Thyroid gland (tissue), 4 donors: ENCODE measurements at places on chromosomes 5 and 9. TPM values are rescaled to one million over a fixed set of nuclear protein-coding genes. Genes with fewer than 3 reads are reported as not detected.
A peak's percentile ranks its signal among the peaks of the same experiment; 100 is the strongest.

PDCD1LG2 gene
- 2.1 TPM for total RNA-seq

ZNF474 gene
- not detected for total RNA-seq

NUTM2F gene
- total RNA-seq: not detected

FOXI1 gene
- total RNA-seq: not detected

SMIM33 gene
- not detected for total RNA-seq

ENTPD2 gene
- total RNA-seq: not detected

POLR1E gene
- 14.8 TPM for total RNA-seq

PCDHAC1 gene
- total RNA-seq: 3.3 TPM

PCDHGA1 gene
- 1.1 TPM for total RNA-seq

SPRY4 gene
- 22.8 TPM for total RNA-seq

SEMA5A gene
- 3.0 TPM for total RNA-seq

DNA sequence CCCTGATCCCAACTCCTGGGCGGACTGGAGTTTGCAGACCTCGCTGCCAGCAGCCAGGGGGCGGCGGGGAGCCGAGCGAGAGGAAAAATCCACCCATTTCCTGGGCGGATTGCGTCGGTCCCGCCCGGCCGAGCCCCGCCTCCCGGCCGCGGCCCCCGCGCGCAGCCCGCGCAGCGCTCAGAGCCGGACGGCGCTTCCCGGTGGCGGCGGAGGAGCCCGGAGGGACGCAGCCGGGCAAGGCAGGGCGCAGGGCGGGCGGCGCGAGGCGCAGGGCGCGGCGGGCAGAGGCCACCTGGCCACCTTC, at the start of gene OLFM1:
OLFM1 (plus strand) TSS at position 180 of the 304 bp plus-strand sequence. CDS start 322 bp downstream, outside the sequence.
- H3K4me1 ChIP-seq: peaks cover 33% of the 10 kb centered on the region
- H3K27ac ChIP-seq: no peak within 1 kb of the TSS
- no peaks in the 10 kb centered on the region for H3K36me3 ChIP-seq
- H3K27me3 ChIP-seq: peaks cover 7% of the 10 kb centered on the region

GRCh38 chr5:8765886-8766285, 780.0 kb downstream of the SEMA5A start:
- no peak overlapping the region for H3K27ac ChIP-seq
- H3K4me3 ChIP-seq: no peak overlapping the region
- H3K36me3 ChIP-seq: no peaks in the 10 kb centered on the region
- DNase-seq: no peak
- H3K27me3 ChIP-seq: no peaks in the 10 kb centered on the region
- no peaks in the 10 kb centered on the region for H3K4me1 ChIP-seq

GRCh38 chr9:6923086-6923485, 165.3 kb downstream of the KDM4C start:
- no peaks in the 10 kb centered on the region for H3K36me3 ChIP-seq
- H3K4me1 ChIP-seq: no peaks in the 10 kb centered on the region
- DNase-seq: no peak
- H3K27me3 ChIP-seq: no peaks in the 10 kb centered on the region

GRCh38 chr9:23779220-23779619, 46.8 kb downstream of the ELAVL2 start:
- DNase-seq: no peak
- no peak overlapping the region for H3K27ac ChIP-seq
- H3K36me3 ChIP-seq: no peaks in the 10 kb centered on the region

DNA sequence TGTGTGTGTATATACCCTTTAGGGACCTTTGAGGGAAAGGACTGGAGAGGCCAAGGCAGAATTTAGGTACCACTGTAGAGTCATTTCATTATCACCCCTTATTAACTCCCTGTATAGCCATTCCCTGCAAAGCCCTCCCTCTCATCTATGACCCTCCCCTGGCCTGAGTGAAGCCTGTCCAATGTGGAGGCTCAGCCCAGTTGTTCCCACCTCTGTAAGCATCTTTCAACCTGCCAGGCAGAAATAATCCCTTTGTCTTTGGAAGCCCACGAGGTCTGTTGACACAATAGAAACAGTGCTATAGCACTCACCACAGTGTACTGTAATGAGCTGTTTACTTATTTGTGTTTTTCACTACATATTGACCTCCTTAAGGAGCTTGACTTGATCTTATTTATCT, 88.5 kb upstream of the SEMA6A start:
- H3K4me1 ChIP-seq: no peaks in the 10 kb centered on the region
- H3K27me3 ChIP-seq: no peaks in the 10 kb centered on the region
- no peak for DNase-seq
- H3K4me3 ChIP-seq: no peak overlapping the region

DNA sequence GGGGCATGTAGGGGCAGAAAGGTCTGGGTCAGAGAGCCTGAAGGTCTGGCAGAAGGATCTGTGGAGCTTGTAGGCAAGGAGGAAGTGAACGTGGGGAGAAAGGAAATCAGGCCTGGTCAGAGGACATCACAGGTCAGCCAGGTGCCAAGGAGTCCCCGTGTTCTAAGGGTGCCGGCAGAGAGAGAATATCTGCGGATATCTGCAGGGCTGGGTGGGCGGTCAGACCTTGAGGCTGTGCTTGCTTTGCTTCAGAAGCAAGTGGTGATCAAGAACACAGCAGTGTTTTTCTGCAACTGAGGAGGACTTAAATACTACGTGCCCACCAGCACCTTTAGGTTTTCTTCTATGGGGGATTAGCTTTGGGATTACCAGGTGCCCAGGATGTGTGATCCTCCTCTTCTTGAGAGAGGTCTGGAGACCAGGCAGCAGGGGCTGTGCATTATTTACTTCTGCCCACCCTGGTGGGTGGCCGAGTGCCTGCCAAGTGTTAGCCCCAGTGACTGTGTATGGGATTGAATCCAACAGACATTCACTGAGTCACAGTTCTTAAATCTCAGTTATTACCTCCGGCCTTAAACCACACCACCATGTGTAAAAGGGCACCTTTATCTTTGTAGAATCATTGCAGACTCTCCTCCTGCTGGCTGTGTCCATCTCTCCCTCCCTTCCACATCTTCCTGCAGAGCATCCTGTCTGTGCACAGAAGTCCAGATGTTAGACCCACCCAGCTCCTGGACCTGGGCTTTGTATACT, 12.5 kb upstream of the SHB start:
- H3K4me3 ChIP-seq: no peak overlapping the region
- H3K36me3 ChIP-seq: no peaks in the 10 kb centered on the region
- H3K4me1 ChIP-seq: no peaks in the 10 kb centered on the region
- H3K27me3 ChIP-seq: no peaks in the 10 kb centered on the region

- no peak overlapping the region for H3K4me3 ChIP-seq
- H3K27ac ChIP-seq: peak overlapping the region; percentile 24
- H3K4me1 ChIP-seq: peaks cover 26% of the 10 kb centered on the region
- H3K36me3 ChIP-seq: no peaks in the 10 kb centered on the region
Observed at GRCh38 chr9:36165826-36166167, 3.4 kb upstream of the CCIN start.

DNA sequence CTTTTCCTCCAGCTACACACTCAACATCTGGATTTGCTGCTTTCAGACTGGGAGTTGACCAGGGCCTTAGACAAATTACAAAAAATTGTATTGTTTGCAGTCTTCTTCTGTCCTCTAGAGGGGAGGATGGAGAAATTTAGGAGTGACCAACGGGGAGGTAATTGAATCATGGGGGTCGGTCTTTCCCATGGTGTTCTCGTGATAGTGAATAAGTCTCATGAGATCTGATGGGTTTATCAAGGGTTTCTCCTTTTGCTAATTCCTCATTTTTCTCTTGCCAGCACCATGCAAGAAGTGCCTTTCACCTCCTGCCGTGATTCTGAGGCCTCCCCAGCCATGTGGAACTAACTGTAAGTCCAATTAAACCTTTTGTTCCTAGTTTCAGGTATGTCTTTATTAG, 4.2 kb downstream of the IFNA8 start:
- no peak for DNase-seq
- H3K4me1 ChIP-seq: no peaks in the 10 kb centered on the region
- no peaks in the 10 kb centered on the region for H3K36me3 ChIP-seq
- no peaks in the 10 kb centered on the region for H3K27me3 ChIP-seq
- H3K4me3 ChIP-seq: no peak overlapping the region

DNA sequence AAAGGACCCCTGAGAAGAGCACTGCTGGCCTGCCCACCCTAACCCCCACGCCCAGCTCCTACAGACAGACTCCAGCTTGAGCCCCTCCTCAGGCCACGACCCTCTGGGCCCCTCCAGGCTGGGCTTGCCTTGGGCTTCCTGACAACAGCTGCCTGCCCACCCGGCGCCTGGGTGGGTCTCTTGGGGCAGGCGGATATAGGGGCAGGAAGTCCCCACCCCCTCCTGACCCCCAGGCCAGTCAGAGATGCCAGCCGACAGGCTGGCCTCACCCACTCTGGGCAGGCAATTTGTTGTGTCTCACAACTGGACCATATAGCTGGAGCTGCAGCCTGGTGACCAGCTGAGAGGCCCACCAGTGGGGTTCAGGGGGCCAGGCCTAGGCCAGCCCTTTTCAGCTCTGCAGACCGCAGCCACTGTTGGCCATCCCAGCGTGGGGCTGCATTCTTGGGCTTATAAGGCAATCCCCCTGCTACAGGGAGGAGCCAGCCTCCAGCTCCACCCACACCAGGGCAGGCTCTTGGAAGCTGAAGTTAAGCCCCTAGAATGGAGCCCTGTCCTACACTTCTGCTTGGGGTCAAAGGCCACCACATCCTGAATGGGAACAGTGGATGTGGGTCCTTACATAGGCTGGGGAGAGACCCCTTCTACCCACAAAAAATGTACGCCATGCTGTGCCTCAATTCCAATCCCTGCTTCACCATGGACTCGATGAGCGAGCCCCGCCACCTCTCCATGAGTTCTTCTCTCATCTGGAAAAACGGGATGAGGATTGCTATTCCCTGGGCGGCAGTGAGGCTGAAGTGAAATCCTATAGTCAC, 2.0 kb downstream of the PDLIM7 start:
- H3K27me3 ChIP-seq: no peaks in the 10 kb centered on the region
- peaks cover 51% of the 10 kb centered on the region for H3K4me1 ChIP-seq
- peak overlapping the region; percentile 84 for H3K27ac ChIP-seq
- H3K4me3 ChIP-seq: no peak overlapping the region
- no peaks in the 10 kb centered on the region for H3K36me3 ChIP-seq

DNA sequence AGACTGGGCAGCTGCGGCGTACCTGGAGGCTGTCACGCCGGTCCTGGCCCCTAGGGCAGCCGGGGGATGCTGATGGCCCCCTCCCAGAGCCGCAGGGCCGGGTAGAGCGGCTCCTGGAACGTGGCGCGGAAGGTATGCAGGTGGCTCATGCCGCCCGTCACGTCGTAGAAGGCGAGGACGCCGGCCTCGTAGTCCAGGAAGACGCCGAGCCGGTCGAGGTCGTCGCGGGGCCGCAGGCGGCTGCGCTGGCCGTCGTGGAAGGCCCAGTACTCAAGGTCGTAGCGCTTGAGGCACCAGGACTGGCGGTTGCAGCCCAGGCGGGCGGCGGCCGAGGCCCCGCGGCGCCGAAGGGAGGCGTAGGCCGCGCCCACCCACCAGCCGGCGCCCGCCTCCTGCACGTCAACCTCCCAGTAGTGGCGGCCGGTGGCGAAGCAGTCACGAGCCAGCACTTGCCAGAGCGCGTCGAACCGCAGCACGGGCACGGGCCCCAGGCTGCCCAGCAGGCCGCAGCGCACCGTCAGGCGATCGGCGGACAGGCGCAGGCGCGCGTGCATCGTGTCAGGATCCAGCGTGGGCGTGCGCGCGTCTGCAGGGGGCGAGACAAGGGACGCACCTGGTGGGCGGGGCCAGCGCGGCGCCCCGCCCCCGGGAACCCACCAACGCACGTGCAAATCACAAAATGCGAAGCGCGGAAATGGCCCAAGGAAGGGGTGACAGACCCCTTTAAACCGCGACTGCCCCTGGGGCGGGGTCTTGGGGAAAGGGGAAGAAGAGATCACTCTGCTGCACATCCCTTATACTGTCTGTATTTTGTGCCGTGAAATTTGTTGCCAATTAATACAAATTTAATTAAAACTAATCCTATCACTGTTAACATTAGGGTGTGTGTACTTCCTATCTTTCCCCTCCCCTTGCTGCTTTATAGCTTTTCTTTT, 31.2 kb downstream of the NANS start:
- peak; percentile 84 for DNase-seq
- peak overlapping the region; percentile 17 for H3K27ac ChIP-seq
- H3K4me3 ChIP-seq: no peak overlapping the region

- H3K4me3 ChIP-seq: no peak overlapping the region
- H3K27ac ChIP-seq: peak overlapping the region; percentile 33
- H3K27me3 ChIP-seq: no peaks in the 10 kb centered on the region
Observed at GRCh38 chr9:33924978-33925797, 108.2 kb downstream of the UBE2R2 start.

DNA sequence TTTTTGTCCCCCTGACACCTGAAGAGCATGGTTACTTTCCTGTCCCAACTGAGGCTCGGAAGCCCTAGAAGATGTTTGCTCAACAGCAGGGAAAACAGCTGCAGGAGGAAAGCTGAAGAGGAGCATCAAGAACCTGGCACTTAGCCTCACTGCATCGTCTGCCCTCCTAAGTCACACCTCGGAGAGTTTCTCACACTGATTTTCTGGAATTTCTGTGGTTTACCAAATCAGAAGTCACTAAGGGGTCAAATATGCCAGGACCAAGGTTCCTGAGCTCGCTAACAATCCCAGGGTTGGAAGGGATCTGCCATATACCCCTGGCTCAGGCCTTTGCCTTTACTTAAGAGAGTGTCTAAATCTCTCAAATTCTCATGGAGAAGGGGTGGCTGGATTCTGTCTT, 5.3 kb downstream of the IL12B start:
- no peak overlapping the region for H3K4me3 ChIP-seq
- no peak for DNase-seq
- H3K27me3 ChIP-seq: peaks cover 3% of the 10 kb centered on the region
- no peaks in the 10 kb centered on the region for H3K36me3 ChIP-seq

DNA sequence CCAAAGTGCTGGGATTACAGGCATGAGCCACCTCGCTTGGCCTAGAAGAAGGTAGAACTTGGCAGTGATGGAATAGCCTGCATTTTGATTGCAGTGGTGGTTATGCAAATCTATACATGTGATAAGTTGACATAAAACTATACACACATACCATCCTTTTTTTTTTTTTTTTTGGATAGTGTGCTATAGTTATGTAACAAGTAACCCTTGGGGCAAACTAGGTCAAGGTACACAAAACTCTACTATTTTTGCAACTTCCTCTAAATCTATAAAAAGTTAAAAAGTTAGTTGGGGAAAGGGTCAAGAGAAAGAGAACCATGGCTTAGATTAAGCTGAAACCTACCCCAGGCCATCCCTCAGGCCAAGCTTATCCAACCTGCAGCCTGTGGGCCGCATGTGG, 11.1 kb downstream of the TRIM14 start:
- no peak for DNase-seq
- no peaks in the 10 kb centered on the region for H3K27me3 ChIP-seq
- no peaks in the 10 kb centered on the region for H3K4me1 ChIP-seq
- H3K4me3 ChIP-seq: no peak overlapping the region
- H3K36me3 ChIP-seq: no peaks in the 10 kb centered on the region

GRCh38 chr9:97473717-97474116, 27.7 kb upstream of the TMOD1 start:
- no peak for DNase-seq
- peaks cover 8% of the 10 kb centered on the region for H3K4me1 ChIP-seq
- H3K4me3 ChIP-seq: no peak overlapping the region
- H3K27ac ChIP-seq: no peak overlapping the region

DNA sequence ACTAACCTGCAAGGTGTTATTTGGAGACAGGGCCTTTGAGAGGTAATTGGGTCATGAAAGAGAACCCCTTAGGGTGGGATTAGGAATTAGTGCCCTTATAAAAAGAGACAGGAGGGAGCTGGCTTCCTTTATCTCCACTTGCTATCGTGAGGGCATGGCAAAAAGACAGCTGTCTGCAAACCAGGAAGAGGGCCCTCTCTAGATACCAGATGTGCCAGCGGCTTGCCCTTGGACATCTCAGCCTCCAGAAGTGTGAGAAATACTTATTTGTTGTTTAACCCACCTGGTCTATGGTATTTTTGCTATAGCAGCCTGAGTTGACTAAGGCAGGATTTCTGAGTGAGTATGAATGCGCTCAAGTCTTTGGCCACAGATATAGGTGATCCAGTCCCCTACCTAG, 978 bp upstream of the RGS14 start:
- H3K36me3 ChIP-seq: no peaks in the 10 kb centered on the region
- H3K27ac ChIP-seq: no peak overlapping the region
- no peaks in the 10 kb centered on the region for H3K27me3 ChIP-seq
